ENCODE measurements at places on chromosomes 13 and 19.

DNA sequence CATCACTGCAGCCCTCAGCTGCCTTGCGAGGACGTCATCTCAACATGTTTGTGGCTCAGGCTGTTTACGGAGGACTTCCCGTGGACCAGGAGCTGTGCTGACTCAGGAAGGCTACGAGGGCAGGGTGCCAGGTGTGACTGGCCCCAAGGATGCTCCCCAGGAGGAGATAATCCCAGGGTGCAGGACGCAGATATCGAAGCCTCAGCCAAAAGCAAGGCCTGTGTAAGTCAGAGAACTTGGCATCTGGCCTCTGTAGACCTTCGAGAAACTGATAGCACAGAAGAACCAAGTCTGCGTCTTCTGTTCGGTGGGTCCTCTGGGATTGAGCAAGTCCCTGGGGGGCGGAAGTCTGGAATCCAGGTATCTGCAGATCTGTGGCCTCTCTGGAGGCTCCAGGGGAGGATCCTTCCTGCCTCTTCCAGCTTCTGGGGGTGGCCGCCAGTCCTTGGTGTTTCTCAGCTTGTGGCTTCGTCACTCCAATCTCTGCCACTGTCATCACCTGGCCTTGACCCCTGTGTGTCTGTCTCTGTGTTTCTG, 2.6 kb upstream of the DOHH start:
- DNase-seq: no peak

GRCh38 chr13:106391271-106391670, 144.2 kb downstream of the EFNB2 start:
- DNase-seq: no peak

- no peak for DNase-seq
Measured at GRCh38 chr19:11387162-11388034, 3.3 kb upstream of the EPOR start.

DNA sequence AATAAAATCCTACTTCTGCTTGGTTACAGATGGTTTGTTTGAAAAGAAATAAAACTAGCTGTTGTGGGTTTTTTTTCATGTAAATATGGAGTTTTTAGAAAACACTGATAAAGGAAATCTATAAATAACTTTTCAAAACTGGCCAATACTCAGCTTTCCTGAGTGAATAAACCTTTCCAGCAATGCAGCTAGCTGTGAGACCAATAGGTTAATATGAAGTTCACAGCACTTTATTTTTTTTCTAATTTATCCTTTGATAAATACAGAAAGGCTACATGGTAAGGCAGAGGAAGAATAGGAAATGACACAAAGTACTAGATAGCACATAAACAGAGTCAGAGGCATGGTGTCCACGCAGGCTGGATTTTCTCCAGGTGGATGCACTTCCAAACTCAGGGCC, 154.0 kb downstream of the COG6 start:
- no peak for DNase-seq

DNA sequence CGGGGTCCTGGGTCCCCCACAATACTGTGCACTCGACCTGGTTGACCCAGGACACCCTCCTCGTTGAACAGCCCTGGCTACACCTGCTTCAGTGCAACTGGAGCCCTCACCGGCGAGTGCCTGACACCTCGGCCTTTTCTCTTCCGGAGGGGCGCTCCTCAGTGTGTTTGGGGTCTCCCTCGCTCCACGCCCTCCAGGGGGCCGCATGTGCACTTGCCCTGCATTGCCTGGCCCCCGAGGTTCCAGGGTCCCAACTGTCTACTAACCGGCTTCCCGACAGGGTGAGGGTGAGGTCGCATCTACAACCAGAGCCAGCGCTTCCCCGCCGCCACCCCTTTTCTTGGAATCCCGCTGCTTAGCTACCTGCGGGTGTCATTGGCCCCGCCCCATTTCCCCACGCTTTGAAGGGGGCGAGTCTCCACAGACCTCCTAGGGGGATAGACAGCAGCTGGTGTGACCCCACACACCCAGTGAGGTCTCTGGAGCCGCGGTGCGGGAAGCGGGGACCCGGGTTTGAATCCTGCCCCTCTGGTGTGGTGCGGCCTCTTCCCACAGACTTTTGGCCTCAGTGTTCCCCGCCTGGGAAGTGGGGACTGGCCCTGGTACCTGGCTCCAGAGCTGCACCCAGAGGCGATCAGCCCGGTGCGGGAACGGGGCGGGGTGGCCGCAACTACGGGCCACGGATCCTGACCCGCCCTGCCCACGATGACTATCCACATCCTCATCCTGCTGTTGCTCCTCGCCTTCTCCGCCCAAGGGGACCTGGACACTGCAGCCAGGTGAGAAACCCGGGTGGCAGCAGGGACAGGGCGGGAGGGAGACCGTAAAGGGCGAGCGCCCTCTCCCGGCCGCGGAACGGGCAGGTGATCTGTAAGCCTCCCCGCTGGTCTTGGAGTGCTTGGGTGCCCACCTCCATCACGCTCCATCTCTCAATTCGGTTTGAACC, at the start of gene ADM5:
Gene ADM5, plus strand, starts transcription at position 462 of the 946 bp plus-strand sequence. Its CDS starts 244 bp downstream, at position 706.
- DNase-seq: no peak

Data from stromal cell of bone marrow (primary cell).